AG09319 (cell line): ENCODE measurements at places on chromosomes 6 and 20.

DNA sequence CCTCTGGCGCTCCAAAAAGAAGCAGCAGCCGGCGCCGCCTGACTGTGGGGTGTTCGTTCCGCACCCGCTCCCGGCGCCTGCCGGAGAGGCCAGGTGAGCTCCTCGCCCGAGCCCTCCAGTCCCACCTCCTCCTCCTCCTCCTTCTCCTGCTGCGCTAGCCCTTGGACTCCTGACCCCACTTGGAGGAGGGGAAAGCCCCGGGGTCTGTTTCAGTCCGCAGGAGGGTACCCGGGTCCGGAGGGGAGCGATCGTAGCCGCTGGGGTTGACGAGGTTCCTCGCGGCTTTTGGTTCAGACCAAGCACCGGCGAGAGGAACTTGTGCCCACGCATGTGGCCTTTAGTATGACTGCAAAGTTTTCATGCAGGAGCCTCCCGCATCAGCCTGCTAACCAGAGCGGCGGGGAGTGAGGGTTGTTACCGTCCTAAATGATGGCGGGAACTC, 493 bp downstream of the CRYBG1 start:
- no peak for DNase-seq

DNA sequence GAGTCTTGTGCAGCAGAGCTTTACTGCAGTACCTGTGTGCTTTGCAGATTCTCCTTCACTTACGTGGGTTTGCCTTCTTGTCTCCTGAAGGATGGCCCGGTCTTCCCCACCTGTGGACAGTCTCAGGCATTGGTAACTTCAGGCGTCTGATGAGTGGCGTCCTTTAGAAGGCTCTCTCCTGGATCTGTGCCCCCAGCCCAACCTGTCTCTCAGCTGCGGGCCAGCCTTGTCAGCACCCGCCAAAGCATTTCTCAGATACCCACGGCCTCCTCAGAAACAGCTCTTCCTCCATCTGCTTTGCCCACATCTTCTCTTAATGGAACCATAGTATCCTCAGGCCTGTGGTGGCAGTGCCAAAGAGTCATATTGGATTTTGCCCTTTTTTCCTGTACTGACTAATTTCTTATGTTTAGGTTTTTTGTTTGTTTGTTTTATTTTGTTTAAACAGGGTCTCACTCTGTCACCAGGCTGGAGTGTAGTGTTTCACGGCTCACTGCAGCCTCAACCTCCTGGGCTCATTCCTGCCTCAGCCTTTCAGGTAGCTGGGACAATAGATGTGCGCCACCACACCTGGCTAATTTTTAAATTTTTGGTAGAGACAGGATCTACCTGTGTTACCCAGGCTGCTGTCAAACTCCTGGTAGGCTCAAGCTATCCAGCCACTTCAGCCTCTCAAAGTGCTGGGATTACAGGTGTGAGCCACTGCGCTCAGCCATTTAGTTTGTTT, 96.6 kb downstream of the ARID1B start:
- DNase-seq, result no peak

DNA sequence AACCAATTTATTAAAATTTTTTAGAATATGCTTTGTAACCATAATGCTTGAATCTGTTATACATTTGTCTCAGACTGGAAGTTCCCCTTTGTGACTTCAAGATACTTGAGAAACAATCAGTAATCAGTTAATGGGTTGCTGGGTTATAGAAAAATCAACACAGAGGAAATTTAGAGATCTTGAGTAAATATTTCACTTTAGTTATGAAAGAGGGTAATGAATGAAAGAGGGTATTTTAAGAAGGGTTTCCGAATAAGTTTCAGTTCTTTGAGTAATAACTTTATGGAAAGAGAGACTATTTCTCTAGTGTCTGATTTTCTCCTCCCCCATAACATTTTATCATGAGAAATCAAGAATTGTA, 21.4 kb downstream of the ZFAND3 start:
- no peak for DNase-seq

GRCh38 chr6:36280983-36281382, 11.1 kb downstream of the PNPLA1 start:
- no peak for DNase-seq

GRCh38 chr20:24999568-24999967, 7.0 kb upstream of the APMAP start:
- no peak for DNase-seq

GRCh38 chr20:15564981-15565380, 1008.3 kb downstream of the KIF16B start:
- DNase-seq, result no peak

DNA sequence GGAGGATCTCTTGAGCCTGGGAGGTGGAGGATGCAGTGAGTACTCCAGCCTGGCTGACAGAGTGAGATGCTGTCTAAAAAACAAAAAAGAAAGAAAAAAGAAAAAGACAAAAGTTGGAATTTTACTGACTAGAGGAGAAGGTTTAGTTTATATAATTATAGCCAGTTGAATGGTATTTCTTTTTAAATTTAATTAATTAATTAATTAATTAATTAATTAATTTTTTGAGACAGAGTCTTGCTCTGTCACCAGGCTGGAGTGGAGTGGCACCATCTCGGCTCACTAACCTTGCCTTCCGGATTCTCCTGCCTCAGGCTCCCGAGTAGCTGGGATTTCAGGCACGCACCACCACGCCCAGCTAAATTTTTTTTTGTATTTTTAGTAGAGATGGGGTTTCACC, 8.7 kb downstream of the DNAH8 start:
- DNase-seq, result no peak

- peak; percentile 62 for DNase-seq
Measured at GRCh38 chr6:149830731-149831307, 33.3 kb downstream of the LRP11 start.

DNA sequence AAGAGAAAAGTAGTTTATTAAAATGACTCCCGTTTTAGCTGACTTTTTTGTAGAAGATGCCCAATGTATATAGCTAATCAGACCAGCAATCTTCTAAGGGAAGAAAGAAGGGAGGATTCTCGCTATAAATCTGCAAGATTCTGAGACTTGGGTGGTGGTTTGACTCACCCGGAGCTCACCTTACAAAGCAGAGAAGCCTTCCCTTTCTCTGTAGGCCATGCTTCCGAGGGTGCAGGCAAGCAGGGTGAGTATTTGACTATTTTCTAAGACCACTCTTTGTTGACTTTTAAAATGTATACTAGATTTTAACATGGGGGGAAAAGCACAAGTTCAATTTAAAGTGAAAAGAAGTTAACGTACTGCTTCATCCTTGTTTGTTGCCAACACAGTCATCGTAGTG, 2.7 kb downstream of the OLIG3 start:
- no peak for DNase-seq

DNA sequence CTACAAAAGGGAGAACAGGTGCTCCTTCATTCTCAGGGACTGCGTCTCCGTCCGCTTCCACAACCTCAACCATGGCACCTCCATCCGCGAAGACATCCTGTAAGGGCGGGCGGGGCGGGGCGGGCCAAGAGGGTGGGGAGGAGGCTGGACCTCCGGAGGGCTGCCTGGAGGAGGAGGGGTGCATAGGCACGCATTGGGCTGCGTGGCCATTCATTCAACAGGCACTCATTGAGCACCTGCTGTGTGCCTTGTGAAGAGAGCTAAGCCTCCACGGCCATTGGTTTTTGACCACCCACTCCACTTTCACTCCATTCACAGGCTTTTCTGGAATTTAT, 435 bp downstream of the ZSWIM3 start:
- no peak for DNase-seq

DNA sequence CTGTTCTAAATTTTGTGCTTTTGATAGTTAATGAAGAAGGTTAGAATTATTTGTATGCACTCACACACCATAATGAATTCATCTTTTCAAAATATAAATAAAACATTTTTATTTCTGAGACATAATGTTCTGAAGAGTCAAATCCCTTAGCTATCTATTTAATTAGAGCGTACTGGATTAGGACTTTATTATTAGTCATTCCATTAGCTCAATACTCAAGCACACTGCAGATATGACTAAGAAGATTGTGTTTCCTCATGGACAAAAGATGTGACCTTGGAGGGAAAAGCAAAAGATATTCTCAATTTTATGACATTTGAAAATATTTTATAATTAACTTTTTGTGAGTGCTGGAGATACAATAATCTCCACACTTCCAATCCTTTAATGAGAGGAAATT, 666.4 kb downstream of the CD109 start:
- no peak for DNase-seq

- DNase-seq, result no peak
Measured at GRCh38 chr6:117480651-117481050, 1.8 kb upstream of the DCBLD1 start.

- no peak for DNase-seq
Measured at GRCh38 chr6:124963831-124964763, 1.9 kb downstream of the RNF217 start.

GRCh38 chr20:62347445-62347844, 19.7 kb downstream of the LAMA5 start:
- no peak for DNase-seq

GRCh38 chr20:58976061-58976730, 4.9 kb upstream of the NELFCD start:
- DNase-seq, result no peak

DNA sequence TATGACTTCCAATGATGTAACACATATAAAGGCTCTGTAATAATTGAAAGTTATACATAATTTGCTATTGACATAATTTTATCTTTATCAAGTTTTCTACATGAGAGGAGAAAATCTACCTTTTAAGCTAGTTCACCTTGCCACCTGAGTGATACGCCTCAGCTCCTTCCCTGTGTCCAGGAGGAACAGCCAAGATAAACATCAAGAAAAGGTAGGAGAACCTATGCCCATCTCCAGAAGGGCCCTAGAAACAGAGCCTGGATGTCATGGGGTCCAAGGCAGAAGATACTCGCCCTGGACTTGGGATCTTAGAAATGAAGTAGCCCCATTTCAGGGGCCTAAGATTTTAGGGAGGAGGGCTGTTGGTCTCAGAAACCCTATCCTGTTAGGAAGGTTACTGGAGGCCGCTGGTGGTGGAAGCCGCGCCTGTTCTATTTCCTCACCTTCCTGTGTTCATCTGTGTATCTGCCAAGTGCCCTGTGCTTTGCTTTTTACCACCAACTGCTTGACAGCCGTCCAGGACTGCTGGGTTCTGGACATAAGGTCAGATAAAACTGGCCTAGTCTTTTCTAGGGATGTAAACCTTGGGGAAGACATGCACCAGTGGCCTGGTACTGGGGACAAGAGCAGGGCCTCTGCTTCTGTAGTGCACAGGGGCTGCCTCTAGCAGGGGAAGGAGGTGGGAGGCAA, 178.5 kb downstream of the ARID1B start:
- no peak for DNase-seq

- no peak for DNase-seq
Measured at GRCh38 chr20:63064310-63064709, 57.5 kb upstream of the BHLHE23 start.

GRCh38 chr6:75368151-75368779, 83.7 kb upstream of the TMEM30A start:
- DNase-seq, result no peak

DNA sequence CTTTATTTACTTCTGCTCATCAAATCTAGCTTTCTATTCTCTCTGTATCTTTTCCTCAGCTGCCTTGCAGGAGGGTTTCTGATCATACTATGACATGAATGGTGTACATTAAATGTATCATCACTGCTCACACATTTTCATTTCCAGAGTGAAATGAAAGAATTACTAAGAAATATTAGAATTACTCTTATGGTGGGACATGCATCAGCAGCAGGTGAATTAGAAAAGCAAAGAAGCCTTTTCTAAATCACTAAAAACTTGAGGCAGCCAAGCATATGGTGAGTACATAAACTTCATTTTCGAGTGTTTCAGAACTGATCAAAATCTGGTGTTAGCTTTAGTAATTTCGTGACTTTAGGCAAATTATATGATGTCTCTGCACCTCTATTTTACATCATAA, 23.6 kb downstream of the IL17A start:
- DNase-seq, result no peak

GRCh38 chr6:12585497-12585958, 131.0 kb upstream of the PHACTR1 start:
- DNase-seq, result no peak

DNA sequence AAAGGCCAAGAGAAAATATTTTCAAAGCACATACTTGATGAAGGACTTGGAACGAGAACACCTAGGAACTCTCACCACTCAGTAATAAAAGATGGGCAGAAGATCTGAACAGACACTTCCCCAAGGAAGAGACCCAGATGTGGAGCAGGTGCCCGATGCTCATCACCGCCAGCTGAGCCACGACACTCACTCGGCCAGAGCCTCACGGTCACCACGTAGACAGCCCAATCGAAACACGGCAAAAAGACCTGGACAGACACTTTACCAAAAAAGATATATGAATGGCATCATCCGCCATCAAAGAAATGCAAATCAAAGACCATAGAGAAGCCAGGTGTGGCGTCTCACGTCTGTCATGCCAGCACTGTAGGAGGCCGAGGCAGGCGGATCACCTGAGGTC, 41.6 kb downstream of the SLC2A4RG start:
- DNase-seq, result no peak

DNA sequence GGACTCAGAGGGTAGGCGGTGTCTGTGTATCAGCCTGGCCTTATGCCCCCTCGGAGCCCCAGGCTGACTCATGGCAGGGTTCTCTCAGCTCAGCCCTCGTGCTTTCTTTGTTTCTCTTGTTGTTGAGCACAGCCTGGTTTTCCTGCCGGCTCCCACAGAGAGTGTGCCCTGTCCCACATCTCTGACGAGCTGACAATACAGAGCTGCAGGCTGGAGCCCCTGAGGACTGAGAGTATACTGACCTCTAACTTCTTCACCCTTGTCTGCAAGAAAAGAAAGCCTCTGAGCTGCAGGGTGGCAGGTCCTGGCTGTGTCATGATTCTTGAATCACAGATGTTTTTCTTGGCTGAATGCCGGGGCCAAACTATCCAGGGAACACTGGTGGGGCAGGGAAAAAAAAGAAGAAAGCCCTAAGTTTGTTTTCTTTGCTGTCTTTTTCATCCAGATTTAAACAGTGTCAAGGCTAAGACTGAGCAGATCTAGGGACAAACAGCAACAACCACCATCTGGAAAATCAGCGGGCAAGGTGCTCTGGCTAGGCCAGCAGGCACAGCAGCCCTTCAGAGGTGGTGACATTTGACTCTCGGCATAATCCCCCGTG, 63.3 kb upstream of the ZNF133 start:
- peak; percentile 10 for DNase-seq

DNA sequence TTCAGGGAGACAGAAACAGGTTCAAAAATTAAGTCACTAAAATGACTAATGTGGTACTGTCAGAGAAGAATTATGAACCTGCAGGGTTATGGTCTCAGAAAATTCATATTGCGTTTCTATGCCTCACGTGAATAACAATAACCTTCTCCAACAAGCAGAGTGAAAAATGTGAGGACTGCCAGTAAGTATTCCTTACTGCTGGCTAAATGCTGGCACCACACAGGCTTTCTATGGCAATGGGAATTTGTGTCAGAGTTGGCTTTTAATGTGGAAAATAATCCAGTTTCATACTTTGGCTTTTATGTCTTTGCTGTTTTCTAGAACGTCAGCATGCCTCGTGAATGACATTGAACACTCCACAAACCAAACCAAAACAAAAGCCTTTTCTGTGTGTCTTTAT, 656.0 kb downstream of the KIF16B start:
- no peak for DNase-seq

- no peak for DNase-seq
Measured at GRCh38 chr20:23410916-23411695, 10.2 kb downstream of the NAPB start.
